Stimulated activated CD8-positive, alpha-beta memory T cell treated with anti-CD3 and anti-CD28 coated beads, Interleukin-7, amount 100 ng/mL, for 1 hour (primary cell): ENCODE measurements at places on chromosomes 6 and 20.
A peak's percentile ranks its signal among the peaks of the same experiment; 100 is the strongest.

DNA sequence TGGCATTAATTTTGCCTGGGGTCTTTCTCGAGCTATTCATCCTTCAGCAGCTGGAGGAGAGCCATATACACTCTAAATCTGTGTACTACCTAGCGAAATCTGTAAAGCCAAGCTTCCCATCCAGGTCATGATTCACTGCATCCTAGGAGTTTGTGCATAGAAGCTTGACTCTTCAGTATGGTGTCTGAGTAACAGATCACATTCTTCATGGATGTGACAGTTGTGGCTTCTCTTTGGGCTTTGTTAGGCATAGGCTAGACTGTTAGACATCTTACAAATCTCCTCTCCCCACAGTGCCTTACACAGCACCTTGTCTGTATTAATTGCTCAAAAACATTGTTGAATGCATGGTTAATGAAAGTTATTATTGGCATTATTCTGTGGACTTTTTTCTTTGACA lies 177.0 kb downstream of the EYA4 start:
- no peak for DNase-seq

DNA sequence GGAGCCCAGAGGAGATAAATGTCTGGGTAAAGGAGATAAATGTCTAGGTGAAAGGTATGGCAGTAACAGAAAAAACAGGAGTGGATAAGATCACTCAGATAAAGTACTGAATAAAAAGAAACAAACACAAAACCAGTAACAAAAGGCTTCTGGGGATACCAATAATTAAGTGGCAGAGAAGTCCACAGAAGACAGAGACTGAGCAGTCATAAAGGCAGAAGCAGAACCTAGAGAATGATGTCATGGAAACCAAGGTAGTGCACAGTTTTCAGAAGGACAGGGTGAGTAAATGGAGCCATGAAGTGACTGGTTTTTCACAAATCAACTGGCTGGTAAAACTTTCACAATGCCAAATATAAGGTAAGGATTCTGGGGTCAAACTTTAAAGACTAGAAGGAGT lies 80.9 kb upstream of the PLN start:
- no peak for DNase-seq

DNA sequence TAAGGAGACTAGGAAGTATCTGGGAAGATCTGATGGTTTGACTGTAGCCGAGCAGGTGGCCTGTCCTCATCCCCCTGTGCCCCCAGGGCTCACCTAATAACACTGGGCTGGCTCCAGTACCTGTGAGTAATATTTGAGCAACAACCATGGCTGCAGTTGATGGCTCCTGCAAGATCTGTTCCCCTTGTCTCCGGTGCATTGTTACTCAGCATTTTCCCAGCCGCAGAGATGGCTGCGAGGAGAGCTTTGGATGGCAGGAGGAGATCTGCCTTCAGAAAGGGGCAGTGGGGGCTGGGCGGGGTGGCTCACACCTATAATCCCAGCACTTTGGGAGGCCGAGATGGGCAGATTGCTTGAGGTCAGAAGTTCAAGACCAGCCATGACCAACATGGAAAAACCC lies 39.3 kb downstream of the PTK7 start:
- DNase-seq = no peak

DNA sequence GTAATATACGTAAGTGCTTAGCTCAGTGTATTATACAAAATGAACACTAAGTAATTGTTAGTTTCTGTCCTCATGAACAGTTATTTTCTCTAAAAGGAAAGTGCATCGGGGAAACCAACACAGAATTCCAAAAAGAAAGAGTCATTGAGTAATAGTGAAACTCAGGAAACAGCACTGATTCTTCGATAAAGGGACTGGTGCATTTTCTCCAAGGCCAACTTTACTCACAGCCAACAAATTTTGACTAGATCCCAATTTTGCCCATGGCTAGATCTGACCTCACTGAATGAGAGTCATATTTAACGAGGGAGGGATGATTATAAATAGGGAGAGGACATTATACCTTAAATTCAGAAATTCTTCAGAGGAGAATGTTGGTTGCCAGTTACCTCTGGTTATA lies 390.9 kb upstream of the NRSN1 start:
- DNase-seq = no peak

GRCh38 chr20:63102721-63103375 lies 96.1 kb upstream of the BHLHE23 start:
- peak; percentile 46 for DNase-seq

GRCh38 chr6:117371492-117371891 lies 54.2 kb downstream of the ROS1 start:
- no peak for DNase-seq

- no peak for DNase-seq
These were observed 28.1 kb downstream of the RIPOR3 start for GRCh38 chr20:50663095-50663821.

DNA sequence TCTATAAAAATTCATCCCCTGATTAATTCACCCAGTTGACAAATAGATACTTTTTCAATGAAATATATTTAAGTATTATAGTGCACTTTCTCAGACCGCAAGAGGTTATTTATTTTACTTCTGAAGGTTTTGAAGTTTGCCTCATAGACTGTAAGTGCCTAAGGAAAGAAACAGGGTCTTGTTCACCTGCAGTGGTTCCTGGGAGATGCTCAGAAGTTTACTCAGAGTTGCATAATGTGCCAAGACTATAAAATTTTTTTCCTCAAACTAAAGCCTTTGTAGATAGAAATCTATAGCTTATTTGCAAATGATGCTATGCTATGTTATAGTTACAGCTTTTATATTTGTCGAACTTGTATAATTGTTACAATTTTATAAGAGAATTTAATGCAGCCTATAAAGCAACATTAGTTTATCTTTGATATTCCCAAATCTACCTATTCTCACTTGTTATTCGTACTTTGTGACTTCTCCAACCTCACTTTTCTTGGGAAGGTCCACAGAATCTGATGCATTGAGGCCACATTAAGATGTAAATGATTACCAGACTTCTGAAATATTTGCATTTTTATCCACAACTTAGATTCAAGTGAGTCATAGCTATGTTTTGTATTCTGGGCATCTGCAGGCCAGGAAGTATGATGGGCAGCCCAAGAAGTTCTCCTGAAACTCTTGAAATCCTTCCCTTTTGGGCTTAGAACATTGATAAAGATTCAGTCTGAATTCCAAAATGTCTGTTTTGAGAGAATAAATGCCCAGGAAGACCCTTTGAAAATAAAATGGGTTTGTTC lies 35.7 kb downstream of the KCNQ5 start:
- no peak for DNase-seq

GRCh38 chr6:74534465-74535211 lies 671.2 kb downstream of the COL12A1 start:
- DNase-seq = no peak

DNA sequence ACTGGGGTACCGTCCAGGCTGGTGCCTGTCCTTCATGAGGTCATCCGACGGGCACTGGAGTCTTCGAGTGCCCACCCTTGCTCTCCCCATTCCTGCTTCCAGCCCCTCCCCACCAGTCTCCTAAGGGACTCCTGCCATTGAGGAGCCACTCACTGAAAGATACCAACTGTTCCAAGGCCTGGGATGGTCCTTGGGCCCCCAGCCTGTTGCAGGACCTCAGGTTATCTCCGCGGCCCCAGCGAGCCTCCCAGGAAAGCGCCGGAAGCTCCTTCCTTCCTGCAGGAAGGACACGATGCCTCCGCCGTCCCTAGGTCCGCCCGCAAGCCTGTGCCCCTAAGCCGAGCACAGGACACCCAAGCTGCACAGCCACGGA lies 1.2 kb downstream of the NKAIN4 start:
- DNase-seq = no peak

DNA sequence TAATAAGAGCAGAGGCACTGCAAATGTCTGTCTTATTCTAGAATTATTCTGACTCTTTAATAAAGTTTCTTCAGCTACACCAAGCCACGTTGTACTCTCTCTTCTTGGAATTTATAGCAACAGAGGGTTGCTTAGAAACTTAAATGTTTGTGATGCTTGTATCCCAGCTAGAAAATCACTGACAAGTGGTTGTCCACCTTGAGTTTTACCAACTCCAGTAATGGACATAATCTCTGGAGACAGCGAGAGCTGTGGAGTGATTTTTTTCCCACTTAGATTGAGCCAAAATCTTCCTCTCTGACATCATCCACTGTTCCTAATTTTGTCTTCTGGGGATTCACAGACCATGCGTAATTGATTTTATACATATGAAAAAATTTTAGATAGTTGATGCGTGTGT lies 8.0 kb downstream of the ECT2L start:
- no peak for DNase-seq

DNA sequence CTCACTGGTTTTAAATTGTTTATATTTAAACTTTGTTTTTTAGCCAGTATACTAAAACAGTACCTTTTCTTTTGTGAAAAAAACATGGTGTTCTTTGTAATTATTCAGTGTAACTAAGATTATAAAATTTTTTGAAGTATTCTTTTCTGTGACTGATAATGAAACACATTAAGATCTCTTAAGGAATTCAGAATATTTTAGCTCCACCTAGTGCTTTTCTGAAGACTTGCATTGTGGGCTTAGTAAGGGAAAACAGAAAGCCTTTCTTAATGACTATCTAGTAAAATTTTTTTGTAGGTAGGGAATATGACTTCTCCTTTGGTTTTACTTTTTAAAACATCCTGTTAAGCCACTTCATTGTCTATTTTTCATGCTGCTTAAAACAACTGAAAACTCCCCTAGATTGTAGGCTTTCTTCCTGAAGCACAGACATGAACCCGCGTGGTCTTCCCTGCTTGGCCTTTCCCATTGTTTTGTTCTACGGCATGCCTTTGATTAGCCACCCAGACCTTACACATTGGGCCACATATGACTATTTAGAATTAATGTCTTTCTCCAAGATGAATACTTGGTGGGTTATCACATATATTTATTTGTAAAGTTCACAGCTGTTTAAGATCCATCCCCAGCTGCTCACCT lies 72.1 kb downstream of the AFDN start:
- DNase-seq = no peak

DNA sequence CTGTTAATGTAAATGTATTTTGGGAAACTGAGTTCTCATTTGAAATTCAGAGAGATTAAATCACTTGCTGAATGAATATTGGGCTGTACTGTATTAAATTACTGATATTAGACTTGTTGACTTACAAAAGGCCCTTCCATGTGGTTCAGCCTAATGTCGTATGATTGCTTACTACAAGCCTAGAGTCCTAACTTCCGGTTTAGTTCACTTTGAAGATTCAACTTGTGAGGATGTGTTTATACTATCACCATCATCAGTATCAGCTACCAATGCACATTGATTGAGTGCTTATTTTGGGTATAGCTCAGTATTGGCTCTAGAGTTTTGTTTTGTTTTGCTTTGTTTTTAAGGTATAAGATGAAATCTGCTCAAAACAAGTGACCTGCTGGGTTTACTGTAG lies 48.3 kb downstream of the FAM217A start:
- DNase-seq = no peak

GRCh38 chr6:12363651-12364381 lies 73.7 kb downstream of the EDN1 start:
- DNase-seq = no peak

DNA sequence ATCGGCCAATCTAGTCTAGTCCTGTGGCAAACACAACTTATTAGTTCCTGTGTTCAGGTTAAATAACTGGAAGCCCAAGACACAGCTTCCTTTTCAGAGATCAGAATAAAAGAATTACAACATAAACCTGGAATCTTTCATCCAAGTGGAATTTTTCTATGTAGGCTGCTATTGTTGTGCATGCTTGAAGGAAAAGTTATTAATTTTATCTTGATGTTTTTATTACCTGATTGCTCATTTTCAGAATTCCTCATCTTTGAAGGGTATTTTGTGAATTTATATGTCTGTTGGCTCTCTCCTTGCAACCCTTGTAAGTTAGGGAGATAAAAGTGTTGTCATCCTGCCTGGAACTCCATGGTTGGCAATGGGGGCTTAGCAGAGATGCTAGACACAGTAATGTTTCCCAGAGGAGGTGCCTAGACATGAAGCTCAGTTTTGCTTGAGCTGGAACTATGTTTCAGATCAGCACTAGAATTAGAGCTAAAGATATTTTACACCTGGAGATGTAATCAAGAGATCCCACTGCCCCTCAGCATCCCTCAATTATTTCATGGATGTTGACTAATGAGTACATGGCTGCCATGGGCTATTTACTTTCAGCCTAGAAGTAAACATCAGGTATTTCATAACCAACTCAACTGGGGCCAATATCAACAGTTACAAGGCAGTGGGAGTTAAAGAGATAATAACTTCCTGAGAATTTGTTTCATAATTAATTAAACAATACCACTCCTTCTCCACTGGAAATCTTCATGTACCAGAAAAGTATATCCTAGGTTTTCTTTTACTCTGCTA lies 367.0 kb upstream of the MARCKS start:
- DNase-seq = no peak

DNA sequence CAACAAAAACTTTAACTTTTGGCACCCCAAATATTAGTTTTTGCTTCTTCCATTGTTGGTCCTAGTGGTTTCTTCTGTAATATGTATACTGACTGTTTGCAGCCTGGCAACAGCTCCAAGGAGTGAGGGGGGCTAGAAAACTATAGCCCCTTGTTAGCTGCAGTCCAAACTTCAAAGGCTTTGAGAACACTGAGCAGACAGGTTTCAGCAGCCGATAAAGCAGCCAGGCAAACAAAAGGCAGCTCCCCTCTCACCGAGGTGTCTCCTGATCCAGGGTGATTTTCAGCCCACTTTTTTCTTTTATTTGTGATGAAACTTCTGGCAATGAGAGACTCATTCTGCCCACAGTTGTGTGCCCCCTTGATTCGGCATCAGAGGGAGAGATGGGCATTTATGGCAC lies 80.7 kb downstream of the OLIG3 start:
- no peak for DNase-seq

- DNase-seq = no peak
These were observed 122.4 kb downstream of the PTPRK start for GRCh38 chr6:128397996-128398395.

GRCh38 chr6:79571030-79571367 lies 33.8 kb upstream of the LCA5 start:
- DNase-seq = no peak

DNA sequence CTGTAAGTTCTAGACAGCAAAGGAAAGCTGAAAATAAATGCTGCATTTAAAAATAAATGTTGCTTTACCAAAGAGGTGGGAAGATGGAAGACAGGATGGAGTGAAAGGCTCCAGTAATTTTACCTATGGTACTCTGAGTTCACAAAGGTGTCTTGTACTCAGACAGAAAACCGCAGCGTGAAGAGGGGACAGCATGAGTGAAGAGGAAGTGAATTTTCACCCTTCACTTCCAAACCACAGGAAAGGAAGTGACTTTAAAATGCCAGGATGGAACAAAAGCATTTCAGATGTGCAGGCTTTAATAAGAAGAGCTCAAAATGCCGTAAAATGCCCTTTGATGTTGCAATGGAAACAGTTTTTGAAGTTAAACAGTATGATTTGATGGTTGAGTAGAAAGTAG lies 91.2 kb upstream of the TINAG start:
- no peak for DNase-seq

- no peak for DNase-seq
These were observed 252.7 kb downstream of the TAF4 start for GRCh38 chr20:61812845-61813485.

GRCh38 chr6:18053078-18053477 lies 65.6 kb upstream of the KIF13A start:
- DNase-seq = no peak

DNA sequence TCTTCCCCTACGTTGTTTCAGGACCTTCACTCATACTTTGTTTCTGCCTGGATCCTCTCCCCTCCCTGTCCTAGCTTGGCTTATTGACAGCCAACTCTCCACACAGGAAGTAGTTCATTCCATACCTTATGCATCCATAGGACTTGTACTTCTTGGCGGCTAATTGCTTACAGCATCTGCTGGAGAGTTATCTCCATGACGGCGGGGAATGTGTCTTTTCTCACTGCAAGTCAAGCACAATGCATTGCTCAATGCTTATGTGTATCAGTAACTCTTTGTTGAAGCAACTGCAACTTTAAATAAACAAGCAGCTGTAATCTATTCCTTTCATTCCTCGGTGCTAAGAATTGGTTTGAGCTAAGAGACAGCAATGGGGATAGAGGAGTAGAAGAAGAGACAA lies 551.3 kb upstream of the EPHA7 start:
- no peak for DNase-seq
